CD8-positive, alpha-beta T cell (primary cell): ENCODE measurements at places on chromosomes 7 and 10.

GRCh38 chr7:17255926-17256325, 42.5 kb upstream of the AHR start:
- DNase-seq = no peak

DNA sequence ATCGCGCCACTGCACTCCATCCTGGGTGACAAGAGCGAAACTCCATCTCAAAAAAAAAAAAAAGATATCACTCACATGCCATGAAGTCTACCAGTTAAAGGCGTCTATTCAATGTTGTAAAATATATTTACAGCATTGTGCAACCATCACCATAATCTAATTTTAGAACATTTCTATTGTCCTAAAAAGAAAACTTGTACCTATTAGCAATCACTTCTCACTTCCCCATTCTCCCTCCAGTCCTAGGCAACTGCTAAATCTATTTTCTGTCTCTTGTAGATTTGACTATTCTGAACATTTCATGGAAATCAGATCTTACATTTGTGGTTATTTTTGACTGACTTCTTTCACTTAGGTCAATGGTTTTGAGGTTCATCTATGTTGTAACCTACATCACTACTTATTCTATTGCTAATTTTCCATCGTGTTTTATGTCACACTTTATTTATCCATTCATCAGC, 25.2 kb upstream of the OTUD1 start:
- no peak for DNase-seq

GRCh38 chr7:79723833-79724618, 270.6 kb upstream of the MAGI2 start:
- no peak for DNase-seq

DNA sequence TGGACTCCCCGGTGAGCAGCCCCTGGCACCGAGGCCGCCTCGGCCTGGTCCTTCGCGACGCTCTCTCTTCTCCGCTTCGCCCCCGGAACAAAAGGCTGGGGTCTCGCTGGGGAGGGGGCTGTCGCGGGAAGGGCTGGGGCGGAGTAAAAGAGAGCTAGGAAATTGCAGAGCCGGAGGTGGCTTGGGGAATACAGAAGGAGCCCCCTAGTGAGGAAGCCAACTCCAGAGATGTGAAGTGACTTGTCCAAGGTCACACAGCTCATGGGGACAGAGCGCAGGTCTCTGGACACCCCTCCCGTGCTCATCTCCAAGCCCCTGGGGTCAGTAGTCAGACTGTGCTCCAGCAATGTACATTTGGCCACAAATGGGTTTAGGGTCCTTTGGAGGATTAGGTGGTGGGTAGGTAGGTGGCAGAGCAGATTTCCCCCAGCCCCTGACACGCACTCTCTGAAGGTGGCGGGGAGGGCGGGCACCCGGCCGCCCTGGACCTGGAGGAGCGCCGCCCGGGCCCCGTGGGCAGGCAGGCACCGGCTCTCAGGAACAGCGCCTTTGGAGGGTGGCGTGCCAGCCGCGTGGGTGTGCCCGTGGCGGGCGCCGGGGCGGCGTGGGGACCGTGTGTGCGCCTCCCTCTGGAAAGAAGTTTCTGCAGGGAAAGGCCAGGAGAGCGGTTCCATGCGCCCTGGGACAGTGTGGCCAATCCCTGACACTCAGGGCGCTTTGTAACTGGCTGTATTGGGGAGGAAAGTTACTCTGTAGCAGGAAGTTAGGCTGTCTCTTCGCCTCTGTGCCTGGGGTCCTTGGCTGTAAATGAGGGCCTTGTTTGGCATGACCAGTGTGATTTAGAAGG, 910 bp downstream of the WIPF3 start:
- DNase-seq = no peak

GRCh38 chr10:124325633-124325914, 93.1 kb downstream of the OAT start:
- DNase-seq = no peak

DNA sequence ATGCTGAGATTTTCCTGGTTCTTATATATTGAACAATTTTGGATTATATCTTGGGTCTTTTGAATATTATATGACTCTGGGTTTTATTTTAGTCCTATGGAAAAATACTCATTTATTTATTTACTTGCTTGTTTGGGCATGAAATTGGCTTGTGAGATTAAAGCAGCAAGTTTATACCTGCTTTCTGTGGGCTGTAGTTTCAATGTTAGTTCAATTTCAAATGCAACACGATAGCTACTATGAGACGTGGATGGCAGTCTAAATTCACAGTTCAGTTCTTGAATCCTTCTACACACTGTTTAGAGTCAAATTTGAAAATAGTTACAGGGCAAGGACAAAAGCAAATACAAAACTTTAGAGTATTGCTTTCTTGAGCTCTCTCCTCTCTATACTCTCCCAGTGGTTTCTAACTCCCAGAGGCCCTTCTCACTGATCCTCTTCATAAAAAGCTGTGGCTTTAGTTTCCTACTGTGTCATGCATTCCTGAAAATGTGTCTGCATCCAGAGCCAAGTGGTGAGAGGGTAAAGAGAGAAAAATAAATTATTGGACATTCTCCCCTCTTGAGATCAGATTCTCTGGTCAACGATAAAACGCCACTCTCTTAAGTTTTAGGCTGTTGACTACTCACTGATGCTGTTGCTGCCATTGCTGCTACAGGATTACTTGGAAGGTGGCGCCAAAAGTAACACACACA, 34.4 kb downstream of the POLR1F start:
- DNase-seq = no peak

- no peak for DNase-seq
Observed at GRCh38 chr10:75851580-75852345, 420.3 kb downstream of the LRMDA start.

DNA sequence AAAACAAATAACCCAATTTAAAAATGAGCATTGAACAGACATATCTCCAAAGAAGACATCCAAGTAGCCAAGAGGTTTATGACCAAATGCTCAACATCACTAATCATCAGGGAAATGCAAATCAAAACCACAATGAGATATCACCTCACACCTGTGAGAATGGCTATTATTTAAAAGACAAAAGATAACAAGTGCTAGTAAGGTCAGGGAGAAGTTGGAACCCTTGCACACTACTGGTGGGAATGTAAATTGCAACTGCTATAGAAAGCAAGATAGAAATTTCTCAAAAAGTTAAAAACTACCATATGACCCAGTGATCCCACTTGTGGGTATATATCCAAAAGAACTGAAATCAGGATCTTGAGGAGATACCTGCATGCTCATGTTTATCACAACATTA, 49.5 kb downstream of the SGMS1 start:
- DNase-seq = no peak

- DNase-seq = no peak
Observed at GRCh38 chr7:26284477-26284876, 7.2 kb upstream of the SNX10 start.

DNA sequence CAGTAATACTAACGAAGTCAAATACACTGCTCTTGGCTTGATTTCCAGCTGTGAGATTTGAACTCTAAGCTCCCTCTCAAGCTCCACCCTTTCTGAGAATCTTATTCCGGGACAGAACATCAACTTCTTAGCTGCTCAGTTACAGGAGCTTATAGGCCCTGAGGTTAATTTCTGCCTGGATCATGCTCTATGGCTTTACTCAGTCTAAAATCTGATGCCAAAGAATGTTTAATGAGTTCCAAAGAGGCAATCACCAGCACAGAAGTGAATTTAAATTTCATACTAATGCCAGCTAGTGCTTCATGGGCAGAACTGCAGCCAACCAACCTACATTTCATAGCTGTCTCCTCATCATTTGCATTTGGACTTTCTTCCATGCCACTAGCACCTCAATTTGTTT, 707.2 kb downstream of the MAGI2 start:
- DNase-seq = no peak

DNA sequence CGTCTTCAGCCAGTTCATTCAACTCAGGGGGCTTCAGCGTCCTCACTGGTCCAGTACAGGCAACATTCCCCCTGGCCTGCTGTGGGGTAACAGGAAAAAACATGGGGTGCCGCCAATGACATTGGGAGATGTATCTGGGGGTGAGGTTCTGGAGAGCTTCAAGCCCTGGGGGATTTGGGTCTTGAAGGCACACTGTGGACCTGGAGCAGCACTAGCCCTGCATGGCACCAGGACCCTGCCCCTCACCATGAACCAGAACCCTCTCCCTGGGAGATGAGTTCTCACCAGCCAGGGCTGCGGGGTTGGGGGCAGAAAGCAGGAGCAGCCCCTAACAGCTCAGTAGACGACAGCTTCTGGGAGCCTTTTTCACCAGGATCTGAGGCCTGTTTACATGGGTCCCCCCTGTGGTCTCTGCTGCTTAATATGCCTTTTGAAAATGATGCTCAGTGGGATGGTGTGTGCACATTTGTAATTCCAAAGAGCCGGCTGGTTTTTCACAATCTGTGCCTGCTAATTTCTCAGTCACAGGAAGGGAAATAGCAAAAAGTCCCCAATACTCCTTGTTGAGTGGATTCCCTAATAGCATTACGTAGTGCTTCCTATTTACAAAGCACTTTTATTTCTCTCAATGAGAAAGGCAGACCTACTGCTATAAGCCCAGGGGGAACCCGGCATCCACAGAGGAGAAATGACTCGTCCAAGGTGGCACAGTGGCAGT, 509.5 kb downstream of the RPS24 start:
- no peak for DNase-seq

GRCh38 chr7:101882005-101882421, 64.6 kb downstream of the CUX1 start:
- peak; percentile 20 for DNase-seq

- no peak for DNase-seq
Observed at GRCh38 chr10:46035923-46036849, 5.8 kb upstream of the NCOA4 start.

- DNase-seq = no peak
Observed at GRCh38 chr7:44101303-44101965, 2.7 kb upstream of the AEBP1 start.

DNA sequence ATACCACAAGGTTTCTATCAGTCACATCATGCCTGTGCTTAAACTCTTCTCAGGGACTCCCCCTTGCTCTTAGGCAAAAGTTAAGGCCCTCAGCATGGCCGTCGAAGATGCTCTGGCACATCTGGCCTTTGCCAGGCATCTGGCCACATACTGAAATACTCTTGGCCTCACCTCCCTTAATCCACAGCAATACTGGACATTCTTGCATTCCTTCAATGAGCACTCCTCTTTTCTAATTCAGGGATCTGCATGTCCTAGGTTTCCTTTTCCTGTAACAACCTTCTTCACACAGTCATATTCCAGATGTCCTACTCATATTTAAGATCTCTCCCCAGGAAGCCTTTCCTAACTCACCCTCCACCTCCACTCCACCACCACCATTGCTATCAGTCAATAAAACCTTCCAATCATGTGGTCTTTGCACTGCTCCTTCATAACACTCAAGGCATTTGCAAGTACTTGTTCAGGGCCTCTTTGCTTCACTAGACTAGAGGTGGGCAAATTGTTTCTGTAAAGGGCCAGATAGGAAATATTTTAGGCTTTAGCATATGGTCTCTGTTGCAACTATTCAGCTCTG, 216.6 kb downstream of the KCNMA1 start:
- DNase-seq = no peak

GRCh38 chr7:26182283-26182682, 18.3 kb downstream of the HNRNPA2B1 start:
- no peak for DNase-seq

DNA sequence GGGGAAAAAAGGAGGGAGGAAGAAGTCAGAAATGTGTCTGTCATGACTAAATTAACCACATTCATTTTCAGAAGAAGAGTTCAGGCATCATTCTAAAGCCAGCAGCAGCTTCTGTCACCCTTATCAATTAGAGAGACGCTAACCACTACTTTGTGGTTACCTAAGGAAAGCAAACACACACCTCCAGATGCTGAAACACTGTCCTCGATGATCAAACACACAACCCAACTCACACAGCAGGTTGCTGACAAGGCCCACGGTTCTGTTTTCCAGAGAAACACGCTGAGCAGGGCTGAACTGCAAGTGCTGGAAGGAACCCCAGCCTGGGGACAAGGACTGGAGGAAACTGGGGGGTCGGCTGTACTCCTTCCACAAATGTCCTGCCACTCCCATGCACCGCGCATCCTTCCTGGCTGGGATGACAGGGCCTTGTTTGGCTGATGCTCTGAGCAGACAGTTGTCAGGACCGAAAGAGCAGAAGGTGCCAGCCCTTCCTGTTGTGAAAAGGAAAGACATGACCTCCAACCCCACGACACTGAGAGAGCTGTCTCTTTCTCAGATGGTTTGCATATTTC, 36.6 kb downstream of the PRKCQ start:
- DNase-seq = peak; percentile 73

- no peak for DNase-seq
Observed at GRCh38 chr7:100854146-100854895, 1.8 kb downstream of the SLC12A9 start.

DNA sequence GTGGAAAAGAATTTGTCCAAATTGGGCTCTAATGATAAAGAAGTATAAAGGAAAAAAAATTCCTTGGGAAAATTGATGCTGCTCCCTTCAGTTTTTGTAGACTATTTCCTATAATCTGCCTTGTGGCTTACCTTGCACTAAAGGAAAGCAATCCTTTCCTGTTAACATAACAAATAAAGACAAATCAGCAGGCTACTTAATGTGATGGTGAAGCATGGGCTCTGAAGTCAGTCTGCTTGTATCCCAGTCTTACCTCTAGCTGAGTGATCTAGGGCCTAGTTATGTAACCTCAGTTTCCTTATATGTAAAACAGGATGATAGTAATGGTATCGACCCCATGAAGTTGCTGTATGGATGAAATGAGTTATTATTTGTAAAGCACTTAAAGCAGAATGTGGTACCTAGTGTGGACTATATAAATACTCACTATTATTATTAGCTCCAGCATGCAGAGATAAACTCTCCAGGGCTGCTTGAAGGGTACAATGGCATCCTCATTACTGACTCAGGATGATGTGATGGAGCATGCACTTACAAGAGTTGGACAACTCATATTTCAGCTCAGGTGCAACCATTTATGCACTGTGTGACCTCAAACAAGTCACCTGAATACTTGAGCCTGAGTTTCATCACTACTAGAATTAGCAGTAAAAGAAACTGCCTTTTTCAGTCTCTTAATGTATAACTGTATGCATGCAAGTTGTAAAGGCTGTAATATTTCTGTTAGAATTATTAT, 156.1 kb downstream of the DKK1 start:
- no peak for DNase-seq

DNA sequence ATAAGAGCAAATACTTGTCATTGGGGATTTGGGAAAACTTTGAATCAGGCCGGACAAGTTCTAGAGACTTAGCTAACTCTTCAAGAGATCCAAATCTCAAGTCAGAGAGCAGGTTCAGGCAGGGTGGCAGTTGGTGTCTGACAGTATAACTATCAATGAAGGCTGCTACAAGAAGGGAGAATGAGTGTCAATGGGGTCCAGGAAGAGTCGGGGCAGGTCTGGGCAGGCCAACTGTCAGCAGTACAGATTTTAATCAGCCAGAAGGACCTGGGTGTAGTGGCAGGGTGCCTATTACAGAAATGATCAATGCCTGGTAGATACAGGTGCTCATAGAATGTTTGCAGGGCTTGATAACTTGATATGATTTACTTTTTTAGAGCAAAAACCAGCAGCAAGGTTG, 751.1 kb downstream of the GRM8 start:
- no peak for DNase-seq

- no peak for DNase-seq
Observed at GRCh38 chr10:69934768-69935167, 117.9 kb upstream of the MACROH2A2 start.

- DNase-seq = no peak
Observed at GRCh38 chr7:158582089-158582456, 5.5 kb downstream of the PTPRN2 start.
